ENCODE measurements at places on chromosomes 4 and X.
A peak's percentile ranks its signal among the peaks of the same experiment; 100 is the strongest.

GRCh38 chrX:153974003-153974725 lies 1.6 kb downstream of the TMEM187 start:
- no peak for DNase-seq

DNA sequence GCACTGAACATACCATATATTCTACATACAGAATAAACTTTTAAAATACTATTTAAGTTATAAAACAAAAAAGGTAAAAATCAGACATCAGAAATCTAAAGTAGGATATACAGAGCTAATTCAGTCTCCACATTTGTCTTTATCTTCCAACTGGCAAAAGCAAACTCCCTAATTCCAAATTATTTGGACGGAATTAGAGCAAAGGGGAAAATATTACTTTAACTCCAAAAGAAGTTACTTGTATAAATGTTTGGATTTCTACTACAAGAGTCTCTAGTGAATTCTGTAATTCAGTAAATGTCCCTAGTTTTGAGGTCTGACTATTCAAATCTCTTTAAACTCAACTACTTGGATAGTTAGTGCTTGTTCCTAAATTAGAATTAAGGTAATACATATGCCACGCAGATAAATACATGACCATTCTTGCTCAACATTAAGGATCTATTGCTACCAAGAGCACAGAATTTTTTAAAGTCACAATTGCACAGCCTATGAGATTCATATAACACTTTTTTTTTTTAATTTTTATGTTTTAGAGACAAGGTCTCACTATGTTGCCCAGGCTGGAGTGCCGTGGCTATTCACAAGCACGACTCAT lies 7.3 kb downstream of the ZNF280C start:
- no peak for DNase-seq

DNA sequence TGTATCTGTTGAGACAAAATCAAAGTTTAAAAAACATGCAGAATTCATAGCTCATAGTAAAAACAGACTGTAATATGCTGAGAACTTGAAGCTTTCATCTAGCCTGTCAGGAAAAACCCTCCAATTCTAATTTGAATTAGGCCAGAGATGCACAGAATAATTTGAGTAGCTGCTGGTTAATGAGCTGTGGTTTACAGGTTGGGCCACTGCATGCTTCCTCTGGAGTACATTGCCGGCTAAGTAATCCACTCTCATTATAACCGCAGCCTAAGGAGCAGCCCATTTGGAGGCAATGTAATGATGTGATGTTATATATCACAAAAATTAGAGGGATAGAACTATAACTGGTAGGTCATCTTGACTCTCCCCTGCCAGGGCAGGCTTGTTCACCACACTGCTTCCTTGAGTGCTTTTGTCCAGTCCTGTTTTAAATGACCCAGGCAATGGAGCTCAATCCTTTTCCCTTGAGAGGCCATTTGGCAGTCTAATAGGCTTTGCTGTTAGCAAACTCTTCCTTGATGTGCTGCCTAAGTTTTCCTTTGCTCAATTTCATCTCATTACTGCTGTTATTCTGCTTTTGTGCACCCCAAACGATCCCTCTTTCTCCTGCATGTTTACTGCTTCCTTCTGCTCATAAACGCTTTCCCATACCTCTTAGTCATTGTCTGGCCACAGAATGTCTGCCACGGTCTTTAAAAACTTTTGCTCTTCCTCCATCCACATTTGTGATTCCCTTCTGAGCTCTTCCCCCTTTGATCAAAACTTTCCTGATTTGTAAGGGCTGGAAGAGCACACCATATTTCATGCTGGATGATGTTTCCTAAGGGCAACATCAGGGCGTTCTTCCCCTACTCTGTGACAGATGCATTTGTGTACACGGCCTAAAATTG lies 230.9 kb downstream of the C4orf33 start:
- peak; percentile 69 for DNase-seq

DNA sequence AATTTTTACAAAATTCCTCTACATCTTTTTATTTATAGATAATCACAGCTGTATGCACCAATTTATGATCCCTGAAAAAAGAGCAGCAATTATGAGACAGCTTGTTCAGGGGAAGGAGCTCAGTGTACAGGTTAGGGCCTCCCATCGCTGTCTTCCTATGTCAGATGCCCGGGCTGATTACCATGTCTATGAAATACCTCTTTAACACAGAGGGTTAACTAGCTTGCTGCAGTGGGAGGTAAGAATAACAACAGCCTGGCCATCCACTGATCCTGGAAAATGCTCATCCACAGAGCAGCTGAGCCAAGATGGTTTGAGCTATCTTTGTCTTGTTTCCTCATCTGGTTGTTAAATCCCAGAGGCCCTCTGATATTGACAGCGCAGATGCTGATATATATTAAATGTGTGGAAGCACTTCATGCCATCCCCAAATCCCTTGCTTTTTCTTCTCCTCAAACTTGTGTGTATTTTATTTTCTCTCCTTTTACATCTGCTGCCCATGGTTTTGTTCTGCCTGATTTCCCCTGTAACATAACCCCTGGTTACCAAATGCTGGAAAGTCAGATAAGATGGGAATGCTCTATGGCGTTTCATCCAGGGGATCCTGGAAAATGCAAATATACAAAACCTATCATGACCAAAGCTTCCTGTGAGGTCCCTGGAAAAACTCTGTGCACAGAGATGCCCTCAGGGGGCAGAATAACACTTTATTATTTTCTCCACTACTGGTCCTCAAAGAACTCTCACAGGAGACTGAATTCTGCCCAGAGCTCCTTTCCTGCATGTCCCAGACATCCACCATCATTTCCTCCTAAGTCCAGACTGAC lies 85.8 kb upstream of the PUDP start:
- DNase-seq = no peak

- peak; percentile 10 for DNase-seq
Observed at GRCh38 chr4:40750461-40751258, 905 bp downstream of the NSUN7 start.

DNA sequence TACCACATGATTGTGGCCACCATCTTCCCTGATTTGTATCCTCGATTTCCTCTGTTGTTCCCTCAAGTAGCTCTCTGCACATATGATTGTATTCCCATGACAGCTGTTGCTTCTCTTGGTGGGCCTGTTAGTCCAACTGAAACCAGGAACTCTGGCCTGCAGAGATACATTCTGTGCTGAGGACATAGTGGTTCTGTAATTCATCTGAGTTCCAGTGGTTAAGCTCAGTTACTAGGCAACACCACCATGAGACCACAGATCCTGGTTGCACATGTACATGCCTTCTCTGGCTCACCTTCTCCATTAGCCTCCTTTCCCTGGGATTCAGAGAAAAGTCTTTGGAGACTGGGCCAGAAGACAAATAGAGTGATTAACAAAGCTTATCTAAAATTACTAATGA lies 172.1 kb upstream of the SLC7A11 start:
- no peak for DNase-seq

DNA sequence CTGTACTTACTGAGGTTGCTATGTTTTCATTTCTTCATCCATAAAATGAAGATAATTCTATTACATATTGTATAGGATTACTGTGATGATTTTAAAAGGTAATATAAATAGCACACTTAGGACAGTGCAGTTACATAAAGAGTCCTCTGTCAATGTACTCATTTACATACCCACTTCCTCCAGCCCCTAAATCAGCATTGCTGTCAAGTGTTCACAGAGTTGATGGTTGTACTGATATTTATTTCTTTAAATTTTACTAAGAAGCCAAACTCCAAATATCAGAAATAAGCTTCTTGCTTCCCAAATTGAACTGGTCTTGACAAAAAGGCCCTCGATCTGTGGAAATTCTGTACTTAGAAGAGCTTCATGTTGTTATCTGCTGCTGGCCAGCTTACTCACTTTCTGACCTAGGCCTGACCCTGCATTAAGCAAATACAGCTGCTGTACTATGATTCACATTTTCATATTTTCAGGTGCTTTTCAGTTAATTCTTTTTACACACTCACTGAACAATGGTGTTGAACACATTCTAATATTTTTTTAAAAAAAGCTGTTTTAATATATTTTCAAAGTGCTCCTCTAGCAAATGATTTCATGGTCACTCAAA lies 259.6 kb downstream of the UNC5C start:
- no peak for DNase-seq

- no peak for DNase-seq
Observed at GRCh38 chr4:57211131-57211530, 100.9 kb upstream of the IGFBP7 start.

GRCh38 chr4:126123611-126124325 lies 809.0 kb downstream of the FAT4 start:
- no peak for DNase-seq

GRCh38 chr4:168677063-168677462 lies 180.2 kb downstream of the PALLD start:
- no peak for DNase-seq

DNA sequence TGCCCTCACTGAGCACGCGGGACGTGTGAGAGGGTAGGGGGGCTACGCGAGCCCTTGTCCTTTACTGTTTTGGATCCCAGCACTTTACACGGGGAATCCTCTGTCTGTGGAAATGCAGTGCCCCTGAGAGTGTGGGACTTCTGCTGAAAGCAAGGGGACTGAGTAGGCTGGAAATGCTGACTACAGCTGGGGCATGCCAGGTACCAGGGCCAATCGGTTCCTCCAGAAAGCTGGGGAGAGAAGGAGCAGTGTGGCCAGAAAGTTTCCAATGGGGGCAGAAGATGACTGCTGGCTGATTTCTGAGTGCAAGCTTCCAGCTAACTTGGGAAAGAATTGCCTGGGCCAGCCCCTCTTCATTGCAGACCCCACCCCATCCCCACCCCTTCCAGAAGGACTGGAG lies 1.5 kb downstream of the NHSL2 start:
- DNase-seq = no peak

DNA sequence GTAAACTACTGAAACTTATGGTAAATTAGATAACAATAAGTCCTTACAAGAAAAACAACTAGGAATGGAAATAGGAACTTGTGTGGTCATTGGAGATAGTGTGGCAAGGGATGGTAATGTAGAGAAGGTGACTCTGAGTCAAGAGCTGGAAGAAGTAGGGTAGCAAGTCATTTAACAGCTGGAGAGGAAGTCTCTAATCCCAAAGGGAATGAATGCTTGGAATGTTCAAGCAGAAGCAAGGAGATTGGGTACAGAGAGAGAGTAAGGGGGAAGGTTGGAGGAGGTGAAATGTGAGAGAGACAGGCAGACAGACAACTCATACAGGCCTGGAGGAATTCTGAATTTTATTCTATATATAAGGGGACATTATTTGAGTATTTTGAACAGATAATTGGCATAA lies 260.6 kb upstream of the MAD2L1 start:
- DNase-seq = no peak

- no peak for DNase-seq
Observed at GRCh38 chrX:70998411-70999027, 67.6 kb upstream of the SLC7A3 start.

DNA sequence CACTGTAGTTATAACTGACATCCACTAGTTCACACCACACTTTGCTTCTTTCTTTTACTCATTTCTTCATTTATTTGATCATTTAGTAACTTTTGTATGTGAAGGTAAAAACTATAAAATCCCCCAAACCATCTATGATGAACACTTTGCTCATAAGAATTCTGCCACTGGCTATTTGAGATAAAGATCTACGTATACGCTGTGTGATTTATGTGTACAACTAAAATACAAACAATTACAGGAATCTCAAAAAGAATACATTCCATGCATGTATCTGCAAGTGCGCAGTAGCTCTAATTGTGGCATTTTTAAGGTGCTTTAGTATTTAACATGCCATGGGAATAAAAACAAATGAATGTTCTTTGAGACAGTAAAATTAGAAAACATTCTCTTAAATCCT lies 156.9 kb upstream of the NAP1L5 start:
- no peak for DNase-seq

DNA sequence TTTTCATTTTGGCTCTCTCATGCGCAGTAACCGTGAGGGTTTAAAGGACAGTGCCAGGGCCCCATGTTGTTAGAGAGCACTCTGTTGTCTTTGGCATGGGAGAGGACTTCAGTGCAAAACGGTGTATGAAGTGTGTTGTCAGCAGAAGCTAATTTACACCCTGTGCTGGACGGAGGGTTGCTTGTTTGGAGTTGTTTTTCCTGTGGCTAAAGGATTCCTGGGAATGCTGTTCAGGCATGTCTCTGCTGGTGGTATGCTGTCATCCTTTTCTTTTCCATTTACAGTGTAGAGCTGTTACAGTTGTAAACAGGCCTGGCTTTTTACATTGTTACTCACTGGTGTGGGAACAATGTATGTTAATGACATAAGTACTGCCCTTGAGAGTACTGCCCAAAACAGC lies 206.3 kb downstream of the CBR4 start:
- DNase-seq = no peak

- DNase-seq = no peak
Observed at GRCh38 chrX:16258882-16259281, 91.6 kb downstream of the MAGEB17 start.

DNA sequence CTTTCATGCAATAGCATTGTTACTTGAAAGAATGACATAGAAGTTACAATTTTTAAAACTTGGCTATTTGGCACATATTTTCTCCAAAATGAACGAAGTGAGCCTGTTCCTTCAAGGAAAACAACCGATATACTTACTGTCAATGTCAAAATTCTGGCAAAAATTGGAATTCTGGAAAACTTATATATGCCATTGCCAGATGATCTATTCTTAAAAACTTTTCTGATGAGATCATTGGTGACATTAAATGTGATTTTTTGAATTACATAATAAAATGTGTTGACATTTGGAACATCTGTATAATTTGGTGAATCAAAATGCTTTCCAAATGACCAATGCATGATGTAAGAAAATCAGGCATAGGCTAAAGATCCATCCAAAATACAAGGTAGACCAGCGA lies 209.0 kb downstream of the SCFD2 start:
- DNase-seq = no peak

DNA sequence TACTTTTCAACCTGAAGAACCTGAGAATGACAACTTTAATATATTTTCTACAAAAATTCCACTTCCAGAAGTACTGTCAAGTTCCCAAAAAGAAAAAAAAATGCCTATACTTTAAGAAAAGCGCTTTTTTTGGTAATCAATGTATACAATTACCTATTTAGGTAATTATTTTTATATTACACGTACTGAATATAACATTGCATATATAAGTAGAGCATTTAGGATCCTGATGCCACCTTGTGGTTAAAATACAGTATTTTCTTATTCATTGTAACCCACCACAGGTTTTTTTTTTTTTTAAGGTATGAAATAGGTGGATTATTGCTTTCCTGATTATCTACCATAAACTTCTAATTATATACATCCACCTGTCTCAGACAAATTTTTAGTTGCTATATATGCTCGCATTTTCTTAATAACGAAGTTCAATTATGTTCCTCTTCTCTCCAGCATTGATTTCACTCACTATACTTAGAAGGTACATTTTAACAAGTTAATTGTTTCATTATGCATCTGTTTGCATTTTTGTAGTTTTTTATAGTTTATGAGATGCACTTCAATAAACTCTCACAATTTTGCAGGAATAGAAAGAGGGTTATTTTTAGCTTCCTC lies 5.2 kb downstream of the MAP9 start:
- peak; percentile 5 for DNase-seq

DNA sequence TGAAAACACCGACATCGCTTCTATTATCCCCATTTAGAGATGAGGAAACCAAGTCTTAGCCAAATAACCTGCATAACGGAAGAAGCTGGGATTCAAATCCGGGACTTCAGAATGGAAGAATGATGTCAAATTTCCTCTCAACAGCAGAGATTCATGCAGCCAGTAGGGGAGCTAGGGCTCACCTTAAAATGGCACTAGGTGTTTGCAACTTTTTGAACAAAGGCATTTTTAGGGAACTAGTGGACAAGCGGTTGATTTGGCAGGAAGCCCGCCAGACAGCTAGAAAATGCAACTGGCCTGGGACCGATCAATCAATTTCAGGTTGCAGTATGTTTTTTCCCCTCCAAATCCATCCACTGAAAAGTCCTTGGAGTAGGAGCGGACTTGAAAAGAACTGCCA lies 224.2 kb downstream of the PTTG2 start:
- DNase-seq = no peak

- no peak for DNase-seq
Observed at GRCh38 chrX:77502951-77503525, 55.8 kb downstream of the FGF16 start.

Data from NCI-H2227 treated with DMSO at 0.1 percent for 48 hours (cell line).